Hematopoietic multipotent progenitor cell (in vitro differentiated cells): ENCODE measurements at places on chromosomes 7 and 10. TPM values are rescaled to one million over a fixed set of nuclear protein-coding genes. Genes with fewer than 3 reads are reported as not detected.

FAM107B gene
- 2.7 TPM for total RNA-seq

TRUB1 gene
- 6.2 TPM for total RNA-seq

PMPCB gene
- 70.6 TPM for total RNA-seq

OR2A7 gene
- total RNA-seq = 2.7 TPM

ZNF503 gene
- 0.81 TPM for total RNA-seq

NAT16 gene
- total RNA-seq = not detected

ZPBP gene
- total RNA-seq = 0.81 TPM

MYL10 gene
- total RNA-seq = not detected

UCMA gene
- not detected for total RNA-seq

LRIT1 gene
- not detected for total RNA-seq

MARVELD1 gene
- 22.9 TPM for total RNA-seq

HOXA1 gene
- 0.27 TPM for total RNA-seq
